NCI-H1436 (cell line): ENCODE measurements at places on chromosomes 3 and 15.

GRCh38 chr15:85289677-85290365, 90.6 kb upstream of the AKAP13 start:
- DNase-seq, result peak; percentile 17

DNA sequence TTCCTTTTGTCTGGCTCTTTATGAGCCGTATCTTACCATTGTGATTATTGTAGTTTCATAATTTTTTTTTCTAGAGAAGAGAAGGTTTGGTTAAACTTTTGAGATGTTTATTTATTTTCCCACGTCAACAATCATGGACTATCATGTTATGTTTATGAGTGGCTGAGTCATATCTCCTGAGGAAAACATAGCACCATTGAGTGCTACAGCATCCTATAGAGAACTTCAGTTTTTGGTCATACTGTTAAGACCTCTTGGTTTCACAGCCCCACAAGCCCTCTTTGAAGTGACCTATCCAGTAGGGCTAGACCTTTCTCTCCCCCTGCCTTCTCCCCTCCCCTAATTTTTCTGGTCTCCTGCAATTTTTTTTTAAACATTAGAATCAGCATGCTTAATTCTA, 20.8 kb downstream of the PIK3CA start:
- DNase-seq, result no peak

- no peak for DNase-seq
Measured at GRCh38 chr15:25811481-25811906, 51.6 kb downstream of the ATP10A start.

DNA sequence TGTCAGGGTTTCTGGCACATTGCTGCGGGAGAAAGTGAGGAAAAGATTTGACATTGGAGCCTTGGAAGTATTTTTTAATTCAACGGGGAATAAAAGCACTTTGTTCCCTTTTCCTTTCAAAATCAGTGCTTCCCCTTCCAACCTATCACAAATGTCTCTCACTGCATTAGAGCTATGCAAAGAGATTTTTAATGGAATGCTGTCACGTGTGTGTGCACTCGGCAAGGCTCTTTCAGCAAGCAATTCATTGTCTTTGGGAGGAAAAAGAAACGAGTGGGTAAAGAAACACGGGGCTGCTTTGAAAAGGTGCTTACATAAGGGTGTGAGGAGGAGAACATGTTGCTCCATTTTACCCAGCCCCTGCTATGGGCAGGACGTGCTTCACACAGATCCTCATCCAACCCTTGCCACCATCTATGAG, 490.4 kb upstream of the PROK2 start:
- no peak for DNase-seq

GRCh38 chr3:32780071-32780734, 37.6 kb upstream of the TRIM71 start:
- no peak for DNase-seq

DNA sequence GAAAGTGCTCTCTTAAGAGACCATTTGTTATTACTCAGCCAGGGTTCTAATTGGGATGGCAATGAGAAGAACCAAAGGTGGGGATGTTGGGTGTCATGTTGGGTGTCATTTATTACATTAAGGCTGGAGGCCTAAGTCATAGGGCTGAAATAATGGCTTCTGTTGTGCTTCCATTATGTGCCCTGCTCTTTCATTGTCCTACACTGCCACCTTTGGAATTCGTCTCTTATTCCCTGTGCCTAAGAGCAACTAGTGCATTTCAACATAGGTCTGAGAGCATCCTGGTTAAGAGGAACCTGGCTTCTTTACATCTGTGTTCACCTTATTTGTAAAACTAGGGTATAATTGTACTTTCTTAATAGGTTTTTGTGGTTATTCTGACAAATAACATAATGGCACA, 32.2 kb downstream of the RIOX2 start:
- DNase-seq, result peak; percentile 30

DNA sequence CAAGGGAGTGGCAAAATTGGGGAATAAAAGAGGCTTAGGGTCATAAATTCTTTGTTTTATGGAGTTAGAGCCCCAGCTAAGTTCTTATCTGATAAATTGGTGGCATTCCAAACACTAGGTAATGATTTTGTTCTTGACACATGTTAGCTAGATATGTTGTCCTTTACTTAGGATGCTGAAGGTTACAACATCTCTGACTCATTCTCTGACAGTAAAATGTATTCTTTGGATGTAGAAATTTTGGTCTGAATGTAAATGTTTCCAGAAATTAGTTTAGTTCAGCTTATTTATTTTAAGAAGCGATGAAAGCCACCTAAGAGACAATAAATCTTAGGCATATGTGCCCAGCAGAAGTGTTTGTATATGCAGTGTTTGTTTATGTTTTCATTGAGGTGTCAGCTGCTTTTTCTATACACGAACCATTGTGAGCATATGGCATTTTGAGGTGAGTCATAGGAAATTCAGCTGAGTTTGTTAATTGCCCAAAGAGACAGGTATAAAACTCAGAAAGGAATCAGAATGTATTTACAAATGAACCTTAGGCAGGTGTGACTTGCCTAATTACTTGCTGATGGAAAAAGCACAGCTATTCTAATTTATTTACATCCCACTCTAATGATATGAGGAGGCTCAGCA, 247.7 kb downstream of the AGBL1 start:
- DNase-seq, result no peak

GRCh38 chr15:76298986-76299385, 12.3 kb downstream of the ETFA start:
- DNase-seq, result no peak

DNA sequence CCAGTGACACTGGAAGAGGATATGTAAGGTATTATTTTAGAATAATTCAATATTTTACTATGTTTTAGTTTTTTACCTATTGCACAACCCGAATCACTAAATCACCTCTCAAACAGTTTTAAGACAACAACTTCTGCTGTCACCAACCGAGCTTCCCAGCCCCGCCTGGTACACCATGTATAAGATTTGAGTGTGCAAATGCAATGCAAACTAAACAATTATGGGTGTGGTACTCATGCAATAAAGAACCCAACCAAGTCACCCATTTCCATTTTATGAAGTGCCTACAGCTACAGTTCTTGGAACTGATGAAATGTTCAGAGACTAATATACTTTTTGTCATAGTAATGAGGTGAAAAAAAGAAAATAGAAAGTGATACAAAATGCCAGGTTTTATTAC, 256.2 kb downstream of the TAFA4 start:
- no peak for DNase-seq

- DNase-seq, result no peak
Measured at GRCh38 chr3:71905426-71905825, 120.5 kb upstream of the PROK2 start.

- no peak for DNase-seq
Measured at GRCh38 chr15:99509686-99510461, 55.9 kb upstream of the MEF2A start.

GRCh38 chr3:31871939-31872507, 109.0 kb downstream of the OSBPL10 start:
- DNase-seq, result no peak

GRCh38 chr15:87477737-87478686, 778.5 kb downstream of the NTRK3 start:
- DNase-seq, result no peak

DNA sequence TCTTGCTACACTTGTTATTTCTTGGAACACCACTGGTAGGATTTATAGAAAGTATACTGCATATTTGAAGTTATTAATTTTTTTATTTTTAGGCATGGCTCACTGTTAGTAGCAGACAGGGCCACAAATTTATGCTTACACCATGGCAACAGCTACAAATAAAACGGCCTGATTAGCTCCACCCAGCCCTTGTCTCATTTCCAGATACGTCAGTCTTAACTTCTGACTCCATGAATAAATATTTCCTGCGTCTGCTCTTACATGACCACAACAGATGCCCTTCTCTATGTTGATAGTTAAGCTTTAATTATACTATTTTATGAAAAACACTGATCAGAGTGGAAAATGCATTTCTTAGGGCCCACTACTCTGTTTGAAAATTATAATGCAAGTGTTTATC, 62.3 kb upstream of the CPOX start:
- no peak for DNase-seq

GRCh38 chr3:188240189-188240981, 86.4 kb downstream of the LPP start:
- DNase-seq, result no peak
